Omental fat pad (tissue), 4 donors: ENCODE measurements at places on chromosomes 5 and 9. TPM values are rescaled to one million over a fixed set of nuclear protein-coding genes. Genes with fewer than 3 reads are reported as not detected.

GRCh38 chr5:140228364-140228837 lies 53.4 kb downstream of the CYSTM1 start:
- no peak for DNase-seq

EQTN gene
- total RNA-seq: 0.95 TPM

DNA sequence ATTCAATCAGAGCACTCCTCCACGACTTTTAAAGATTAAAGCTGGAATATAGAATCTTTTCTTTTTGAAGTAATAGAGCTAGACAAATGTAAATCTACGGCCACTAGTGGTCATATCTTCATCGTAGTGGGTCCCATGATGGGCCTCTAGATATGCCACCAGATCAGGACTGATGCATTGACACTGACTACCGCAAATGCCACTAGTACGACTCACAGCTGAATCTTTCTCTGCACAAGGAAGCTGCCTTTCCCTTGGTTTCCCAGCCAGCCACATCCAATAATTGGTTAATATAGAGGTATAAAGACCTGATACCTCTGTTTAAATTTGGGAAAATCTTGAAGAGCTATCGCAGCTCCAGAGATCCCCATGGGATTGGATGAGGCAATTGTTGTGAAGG lies 37.8 kb upstream of the ADRB2 start:
- no peak for DNase-seq

- no peak for DNase-seq
These were observed 39.9 kb downstream of the ERP44 start for GRCh38 chr9:100058699-100059579.

- DNase-seq: no peak
These were observed 97.1 kb upstream of the PRSS3 start for GRCh38 chr9:33698267-33698666.

GRCh38 chr5:74408150-74409043 lies 232.1 kb downstream of the ENC1 start:
- DNase-seq: no peak

- no peak for DNase-seq
These were observed 54.9 kb downstream of the FGF18 start for GRCh38 chr5:171474230-171474813.

DNA sequence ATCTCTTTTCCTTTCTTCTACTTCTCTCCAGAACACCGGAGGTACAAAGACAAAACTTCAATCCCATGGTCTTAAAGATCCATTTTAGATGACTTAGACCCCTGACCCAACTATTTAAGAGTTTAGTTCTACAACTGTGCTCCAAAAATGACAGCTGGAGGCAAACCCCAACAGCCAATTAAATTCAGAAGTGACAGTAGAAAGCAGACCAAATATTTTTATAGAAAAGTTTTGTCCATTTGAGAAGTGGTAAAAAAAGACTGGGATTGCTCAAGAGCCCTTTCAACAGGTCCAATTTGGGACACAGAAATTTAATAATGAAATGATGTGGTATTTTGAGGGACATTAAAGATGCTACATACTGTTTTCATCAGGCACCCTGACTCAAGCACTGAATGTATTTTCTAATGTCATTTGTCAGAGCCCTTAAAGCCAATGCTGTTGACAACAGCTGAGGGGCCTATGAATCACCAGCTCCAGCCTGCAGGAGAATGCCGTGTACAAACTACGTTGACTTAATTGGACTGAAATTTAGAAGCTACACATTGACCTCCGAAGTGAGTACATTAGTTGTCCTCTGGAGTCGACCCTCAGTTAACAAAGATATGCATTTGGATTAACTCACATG lies 147.5 kb upstream of the PIK3R1 start:
- no peak for DNase-seq

SMIM3 gene
- 151 TPM for total RNA-seq

- no peak for DNase-seq
These were observed 80.9 kb upstream of the IL33 start for GRCh38 chr9:6134661-6135180.

GRCh38 chr5:16759147-16759773 lies 142.5 kb upstream of the RETREG1 start:
- no peak for DNase-seq

DNA sequence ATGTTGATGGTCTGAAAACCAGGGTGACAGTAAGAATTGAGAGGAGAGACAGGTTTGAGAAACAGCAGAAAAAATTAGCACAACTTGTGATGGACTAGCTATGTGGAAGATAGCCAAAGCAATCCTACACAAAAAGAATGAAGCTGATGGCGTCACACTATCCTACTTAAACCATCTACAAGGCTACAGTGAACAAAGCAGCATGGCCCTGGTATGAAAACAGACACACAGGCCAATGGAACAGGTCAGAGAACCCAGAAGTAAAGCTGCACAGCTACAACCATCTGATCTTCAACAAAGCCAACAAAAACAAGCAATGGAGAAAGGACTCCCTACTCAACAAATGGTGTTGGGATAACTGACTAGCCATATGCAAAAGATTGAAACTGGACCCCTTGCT lies 7.5 kb upstream of the UBE2R2 start:
- DNase-seq: no peak

- DNase-seq: no peak
These were observed 75.8 kb downstream of the GOLPH3 start for GRCh38 chr5:32098291-32098690.

DNA sequence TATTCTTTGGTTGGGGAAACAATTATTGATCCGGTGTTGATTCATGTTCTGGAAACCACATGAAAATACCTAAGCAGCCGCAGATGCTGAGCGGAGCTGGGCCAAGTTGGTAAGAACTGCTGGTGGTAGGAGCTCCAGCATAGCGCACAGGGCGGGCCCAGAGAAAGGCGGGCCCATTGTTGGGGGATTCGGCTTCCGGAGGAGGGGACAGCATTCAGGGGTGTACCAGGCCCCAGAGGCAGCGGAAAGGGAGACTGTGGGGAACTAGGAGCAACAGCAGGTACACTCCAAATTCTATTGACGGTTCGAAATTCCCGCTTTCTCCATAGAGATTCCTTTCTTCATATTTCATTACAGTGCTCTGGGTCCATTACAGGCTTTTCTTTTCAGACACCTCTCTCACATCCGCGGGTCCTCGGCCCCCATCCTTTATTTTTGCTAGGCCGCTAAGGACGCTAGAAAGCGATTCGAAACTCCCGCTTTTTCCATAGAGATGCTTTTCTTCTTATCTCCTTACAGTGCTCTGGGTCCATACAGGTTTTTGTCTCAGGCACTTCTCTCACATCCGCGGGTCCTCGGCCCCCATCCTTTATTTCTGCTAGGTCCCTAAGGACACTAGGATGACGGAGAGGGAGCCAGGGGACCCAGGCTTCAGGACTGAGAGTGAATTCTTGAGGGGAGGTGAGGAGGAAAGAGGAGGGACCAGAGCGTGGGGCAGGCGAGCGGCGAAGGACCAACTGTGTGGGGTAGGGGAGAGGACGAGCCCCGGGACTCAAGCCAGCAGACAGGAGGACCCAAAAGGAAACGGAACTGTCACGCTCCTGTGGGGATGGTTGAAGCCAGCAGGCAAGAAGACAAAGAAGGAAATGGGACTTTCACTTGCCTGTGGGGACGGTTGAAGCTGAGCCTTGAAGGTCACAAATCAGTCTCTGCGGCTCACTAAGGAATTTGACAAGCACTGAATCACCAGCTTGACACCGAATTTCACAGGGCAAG lies at the start of gene CCDC152:
TSS of gene CCDC152 (plus strand) at position 213 of the 996 bp plus-strand sequence. CDS start 2,304 bp downstream, outside the sequence.
- DNase-seq: no peak

- DNase-seq: no peak
These were observed 473.0 kb downstream of the NTRK2 start for GRCh38 chr9:85142496-85142911.

DNA sequence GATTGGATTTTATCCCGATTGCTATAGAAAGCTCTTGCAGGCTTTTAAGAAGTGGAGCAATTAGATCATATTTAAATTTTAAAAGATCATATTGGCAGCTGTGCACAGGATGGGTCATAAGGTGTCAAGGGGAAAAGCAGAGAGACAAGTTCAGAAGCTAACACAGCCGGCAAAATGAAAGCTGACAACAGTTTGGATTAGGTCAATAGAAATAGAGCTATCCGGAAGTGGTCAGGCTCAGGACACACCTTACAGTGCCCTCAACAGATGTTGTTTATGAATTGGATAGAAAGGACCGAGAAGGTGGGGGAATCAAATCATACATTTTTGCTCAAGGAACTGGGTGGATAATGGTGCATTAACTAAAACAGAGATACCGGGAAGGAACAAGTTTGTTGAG lies 46.3 kb upstream of the MARCHF11 start:
- no peak for DNase-seq

GRCh38 chr5:126139086-126139485 lies 284.1 kb upstream of the GRAMD2B start:
- no peak for DNase-seq

IL13 gene
- 0.24 TPM for total RNA-seq

- DNase-seq: no peak
These were observed 825 bp downstream of the LRRC14B start for GRCh38 chr5:191949-192690.

DNA sequence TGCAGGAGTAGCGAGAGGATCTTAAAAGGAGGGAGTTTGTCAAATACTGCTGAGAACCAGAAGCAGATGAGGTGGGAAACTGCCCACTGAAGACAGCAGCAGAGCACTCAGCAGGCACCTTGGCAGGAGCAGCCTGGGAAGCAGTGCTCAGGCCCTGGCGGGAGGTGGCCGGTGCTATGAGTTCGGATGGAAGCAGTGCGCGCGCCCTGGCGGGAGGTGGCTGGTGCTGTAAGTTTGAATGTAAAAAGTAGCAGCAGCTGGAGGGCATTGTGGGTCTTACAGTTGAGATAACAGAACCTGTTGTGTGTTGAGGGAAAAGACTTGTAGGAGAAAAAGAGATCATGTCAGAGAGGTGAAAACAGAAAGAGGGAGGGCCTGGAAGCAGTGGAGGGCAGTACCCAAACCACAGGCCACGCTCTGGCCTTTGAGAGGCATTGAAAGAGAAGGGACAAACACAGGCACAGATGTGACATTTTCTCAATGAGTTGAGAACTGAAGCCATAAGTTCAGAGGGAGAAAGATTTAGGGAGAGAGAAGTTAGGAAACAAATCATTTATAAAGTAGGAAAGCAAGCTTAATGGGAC lies 130.9 kb downstream of the ERCC6L2 start:
- DNase-seq: no peak

PPIC gene
- 48.7 TPM for total RNA-seq

DNA sequence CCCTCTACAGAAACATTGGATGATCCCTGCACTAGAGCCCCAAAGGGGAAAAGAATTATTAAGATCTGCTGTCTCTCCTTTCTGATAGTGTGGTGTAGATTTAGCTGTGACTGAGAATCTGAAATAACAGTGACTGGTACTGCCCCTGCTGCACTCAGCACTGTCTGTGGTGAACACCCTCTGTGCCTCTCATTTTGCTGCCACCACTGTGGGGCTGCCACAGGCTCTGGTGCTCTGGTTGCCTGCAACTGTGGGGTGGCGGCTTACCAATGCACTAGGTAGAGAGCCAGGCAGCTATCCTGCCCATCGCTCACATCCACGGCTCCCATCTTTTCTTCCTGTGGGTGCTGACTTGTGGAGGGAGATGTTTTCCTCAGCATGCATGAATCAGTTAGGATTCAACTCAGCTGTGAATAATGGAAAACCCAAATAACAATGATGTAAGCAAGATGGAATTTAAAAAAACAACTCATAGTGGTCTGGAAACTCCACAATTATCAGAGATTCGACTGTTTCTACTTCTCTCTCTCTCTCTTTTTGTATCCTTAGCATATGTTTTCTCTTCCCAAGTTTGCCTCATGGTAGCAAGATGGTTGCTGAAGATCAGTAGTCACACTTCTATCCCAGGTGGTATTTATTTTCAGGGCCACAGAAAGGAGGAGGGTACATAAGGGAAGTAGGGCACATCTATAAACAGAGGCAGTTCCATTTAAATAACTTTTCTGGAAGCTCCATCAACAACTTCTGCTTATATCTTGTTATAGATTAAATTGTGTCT lies 99.8 kb upstream of the DAP start:
- DNase-seq: no peak

QRFP gene
- not detected for total RNA-seq

DNA sequence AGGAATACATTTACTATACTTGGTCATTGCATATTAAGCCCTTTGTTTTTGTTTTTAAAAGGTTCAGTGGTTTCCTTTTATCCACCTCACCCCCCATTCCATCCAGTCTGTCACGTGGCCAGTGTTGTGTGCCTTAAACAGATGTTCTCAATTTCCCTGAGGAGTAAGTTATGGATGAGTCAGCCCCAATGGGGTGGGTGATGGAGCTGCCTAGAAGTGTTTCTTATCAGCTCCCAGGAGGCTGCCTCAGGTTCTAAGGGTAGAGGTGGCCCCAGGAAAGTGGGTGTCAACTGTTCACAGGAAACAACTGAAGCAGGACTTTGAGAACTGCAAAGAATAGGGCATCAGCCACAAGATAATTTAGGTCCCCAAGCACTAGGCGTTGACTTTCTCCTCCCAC lies 41.1 kb downstream of the ACTBL2 start:
- DNase-seq: no peak

- no peak for DNase-seq
These were observed 16.1 kb upstream of the COL23A1 start for GRCh38 chr5:178606269-178606668.

DNA sequence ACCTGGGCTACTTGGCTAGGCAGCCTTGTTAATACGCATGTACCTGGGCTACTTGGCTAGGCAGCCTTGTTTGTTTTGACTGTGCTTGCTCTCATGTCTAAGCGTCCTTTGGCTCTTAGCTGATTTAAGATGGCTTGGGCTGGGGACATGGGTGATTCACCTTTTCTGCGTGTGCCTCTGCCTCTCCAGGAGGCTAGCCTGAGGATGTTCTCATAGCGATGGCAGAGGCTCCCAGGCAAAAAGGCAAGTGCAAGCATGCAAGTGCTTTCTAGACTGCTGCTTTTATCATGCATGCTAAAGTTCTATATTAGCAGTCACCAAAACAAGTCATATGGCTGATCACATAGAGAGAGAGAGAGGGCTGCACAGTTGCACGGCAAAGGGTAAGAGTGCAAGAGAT lies 300.5 kb downstream of the IRX1 start:
- DNase-seq: no peak

CRHBP gene
- total RNA-seq: 47.6 TPM

FGD3 gene
- 7.2 TPM for total RNA-seq

GRCh38 chr5:139708877-139709581 lies 60.9 kb downstream of the CXXC5 start:
- no peak for DNase-seq

DNA sequence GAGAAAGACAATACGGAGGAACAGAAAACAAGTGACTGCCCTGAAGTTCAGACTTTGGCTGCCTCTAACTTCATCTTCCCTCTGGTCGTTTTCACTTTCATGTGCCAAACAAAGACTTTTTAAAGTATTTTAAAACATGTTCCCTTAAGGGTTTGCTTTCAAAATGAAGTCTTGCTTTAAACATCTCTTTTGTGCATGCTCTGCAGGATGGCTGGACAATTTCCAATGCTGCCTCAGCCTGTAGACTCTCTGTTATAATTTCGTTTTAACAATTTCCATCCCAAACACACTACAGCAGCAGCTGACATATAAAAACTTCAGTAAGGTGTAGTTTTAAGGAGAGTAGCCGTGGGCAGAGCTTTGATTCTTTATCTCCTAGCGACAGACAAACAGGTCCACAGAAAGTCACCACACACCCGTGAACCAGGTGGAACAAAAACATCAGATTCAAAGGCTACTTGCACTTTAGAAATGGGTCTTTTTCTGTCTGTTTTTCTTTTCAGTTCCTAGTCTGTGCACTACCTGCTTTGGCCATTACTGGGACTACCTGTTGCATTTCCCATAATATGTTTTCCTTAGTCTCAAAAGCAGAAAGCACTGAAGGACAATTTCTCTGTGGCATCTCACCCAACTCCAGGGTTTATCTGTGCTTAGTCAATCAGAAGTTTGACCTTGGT lies 308.9 kb downstream of the DTWD2 start:
- no peak for DNase-seq

NRARP gene
- total RNA-seq: 5.7 TPM
